Brain pericyte (primary cell): ENCODE measurements at places on chromosomes 1 and 21.

GRCh38 chr1:223202376-223203033 lies 59.5 kb upstream of the TLR5 start:
- no peak for DNase-seq

DNA sequence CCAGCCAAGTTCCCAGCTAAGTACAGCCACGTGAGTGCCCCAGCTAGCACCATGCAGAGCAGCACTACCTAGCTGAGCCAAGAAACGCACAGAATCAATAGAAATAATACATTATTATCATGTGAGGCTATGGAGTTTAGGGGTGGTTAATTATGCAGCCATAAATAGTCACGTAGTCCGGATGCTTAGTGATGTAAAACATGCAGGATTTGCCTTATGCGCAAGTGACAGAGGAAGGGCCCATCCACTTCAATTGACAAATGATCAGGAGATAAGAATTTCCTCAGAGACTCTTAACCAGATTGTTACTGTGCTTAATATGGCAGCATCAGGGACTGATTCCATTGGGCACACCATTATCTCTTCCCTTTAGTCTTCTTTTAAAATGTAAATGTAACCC lies 44.8 kb upstream of the DUSP10 start:
- DNase-seq = no peak

GRCh38 chr1:204130981-204131892 lies 20.6 kb downstream of the ETNK2 start:
- peak; percentile 30 for DNase-seq

DNA sequence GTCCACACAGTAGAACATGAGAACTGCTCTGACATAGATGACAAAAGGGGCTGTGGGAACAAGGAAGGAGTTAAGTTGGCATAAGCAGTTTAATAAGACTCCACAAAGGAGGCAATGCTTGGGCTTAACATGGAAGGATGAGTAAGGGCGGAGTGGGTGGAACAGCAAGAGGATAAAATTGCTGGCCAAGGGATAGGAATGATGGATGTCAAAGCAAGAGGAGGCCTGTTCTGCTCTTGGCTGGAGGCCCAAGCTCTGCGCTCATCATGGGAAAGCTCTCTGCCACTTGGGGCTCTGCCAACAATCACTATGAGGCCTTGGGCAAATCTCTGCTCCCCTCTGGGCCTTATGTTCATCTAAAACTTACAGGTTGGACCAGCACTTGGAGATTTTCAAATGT lies 98.3 kb upstream of the CAMK1G start:
- no peak for DNase-seq

DNA sequence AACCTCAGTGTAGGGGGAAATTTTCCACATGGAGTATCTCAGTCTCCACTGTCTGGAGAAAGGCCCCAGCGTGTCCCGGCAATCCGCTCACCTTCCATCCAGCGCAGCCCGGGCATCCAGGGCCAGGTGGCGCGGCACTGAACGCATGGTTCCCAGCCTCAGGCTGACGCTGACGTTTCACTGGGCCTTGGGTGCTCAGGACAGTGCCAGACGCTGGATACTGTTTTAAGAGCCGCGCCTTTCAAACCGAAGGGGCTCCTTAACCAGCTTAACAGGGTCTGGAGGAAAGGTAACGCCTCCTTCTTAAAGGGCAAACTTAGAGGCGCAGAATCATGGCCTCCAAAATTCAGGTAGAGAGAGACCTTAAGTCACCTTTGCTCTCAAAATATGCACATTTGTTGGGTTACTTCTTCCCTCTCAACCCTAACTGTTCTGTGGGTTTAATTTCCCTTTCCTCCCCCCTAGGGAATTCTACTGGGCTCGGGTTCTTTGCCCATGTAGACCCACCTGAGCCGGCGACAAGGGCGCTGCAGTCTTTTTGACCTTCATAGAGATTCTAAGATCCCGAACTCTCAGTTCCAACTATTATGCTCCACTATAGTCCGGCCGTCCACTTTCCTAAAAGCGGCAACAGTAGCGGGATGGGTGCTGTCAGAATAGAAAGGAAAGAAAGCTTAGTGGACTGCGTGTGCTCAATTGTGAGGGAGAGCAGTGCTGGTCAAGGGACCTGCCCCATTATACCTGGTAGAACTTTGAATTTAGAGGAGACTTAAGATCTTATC lies 3.5 kb upstream of the LHX9 start:
- DNase-seq = no peak

- no peak for DNase-seq
These were observed 8.1 kb downstream of the RHOU start for GRCh38 chr1:228743405-228743804.

DNA sequence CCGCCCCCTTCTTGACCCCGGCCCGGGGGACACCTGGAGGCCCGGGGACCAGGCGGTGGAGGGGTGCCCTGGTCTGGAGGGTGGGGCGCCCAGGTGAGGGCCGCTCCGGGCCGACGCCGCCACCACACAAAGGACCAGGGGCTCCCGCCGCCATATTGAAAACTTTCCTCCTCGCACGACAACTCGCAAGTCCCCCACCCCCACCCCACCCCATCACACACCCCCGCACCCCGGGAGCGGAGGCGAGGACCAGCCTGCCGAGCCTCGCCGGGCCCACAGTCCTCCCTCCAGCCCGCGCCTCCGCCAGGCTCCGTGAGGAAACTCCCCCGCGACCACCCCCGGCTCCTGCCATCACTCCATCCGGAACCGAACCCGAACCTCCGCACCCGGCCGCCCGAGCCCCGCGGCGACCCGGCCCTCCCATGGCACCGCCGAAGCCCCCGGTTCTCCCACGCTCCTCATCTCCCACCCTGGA lies 733 bp downstream of the KDM5B start:
- no peak for DNase-seq

DNA sequence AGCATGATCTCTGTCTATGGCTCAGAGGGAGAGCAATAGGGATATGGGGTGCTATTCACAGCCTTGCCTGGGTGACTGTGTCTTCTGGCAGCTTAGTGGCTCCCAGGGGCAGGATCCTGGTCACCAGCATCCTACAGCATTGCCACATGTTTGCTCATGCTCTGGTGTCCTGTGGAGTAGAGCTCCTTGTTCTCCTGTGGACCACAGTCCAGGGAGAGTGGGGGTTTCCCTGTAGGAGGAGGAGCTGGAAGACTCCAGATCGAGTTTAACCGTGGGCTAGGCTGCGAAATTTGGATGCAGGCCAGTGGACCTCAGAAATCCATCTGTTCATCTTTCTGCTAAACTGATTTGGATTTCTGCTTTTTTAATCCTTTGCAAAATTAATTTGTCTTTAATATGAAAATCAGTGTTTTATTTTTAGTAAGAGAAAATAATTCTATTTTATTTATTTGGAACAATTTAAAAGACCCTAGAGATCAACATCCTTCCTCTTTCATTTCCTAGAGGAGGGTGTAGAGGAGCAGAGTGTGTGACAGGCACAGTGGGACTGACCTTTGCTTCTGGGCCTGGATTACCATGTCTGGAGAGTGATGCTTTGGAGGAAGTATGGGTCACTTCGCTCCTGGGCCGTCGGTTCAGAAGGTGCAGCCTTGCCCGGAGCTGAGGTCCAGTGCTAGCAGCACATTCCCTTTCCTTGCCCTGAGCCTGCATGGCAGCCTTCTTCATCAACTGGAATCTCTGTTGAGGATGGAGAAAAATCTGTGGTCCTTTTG lies 17.4 kb downstream of the ADARB1 start:
- no peak for DNase-seq

DNA sequence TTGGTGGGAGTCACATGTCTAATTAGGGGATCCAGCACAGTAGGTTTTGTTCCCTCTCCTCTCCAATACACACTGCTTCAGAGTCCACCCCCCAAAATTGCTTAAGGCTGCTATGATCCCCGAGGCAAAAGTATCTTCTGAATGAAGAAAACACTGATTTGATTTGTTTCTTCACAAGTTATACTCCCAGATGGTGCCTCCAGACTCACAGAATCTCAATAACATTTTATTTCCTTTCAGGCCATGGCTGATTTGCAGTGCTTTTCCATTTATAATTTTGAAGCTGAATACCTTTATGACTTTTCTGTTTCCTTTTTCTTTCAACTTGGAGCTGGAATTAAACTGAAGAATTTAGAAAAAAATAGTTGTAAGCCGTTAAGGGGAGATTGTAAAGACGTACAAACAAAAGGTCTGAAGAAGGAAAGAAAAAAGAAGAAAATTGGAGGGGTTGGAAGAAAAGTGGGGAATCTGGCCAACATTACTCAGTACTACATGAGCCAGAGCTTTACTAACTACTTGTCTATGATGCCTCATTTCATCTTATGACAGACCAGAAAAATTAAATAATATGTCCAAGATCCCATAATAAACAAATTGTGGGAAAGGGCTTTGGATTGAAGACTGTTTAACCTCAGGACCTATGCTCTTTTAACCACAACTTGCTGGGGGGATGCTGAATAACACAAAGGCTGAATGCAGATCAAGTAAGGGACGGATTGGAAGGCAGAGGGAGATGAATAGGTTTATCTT lies 75.9 kb downstream of the NUF2 start:
- DNase-seq = no peak

GRCh38 chr1:198788561-198789064 lies 149.8 kb downstream of the PTPRC start:
- DNase-seq = no peak

- DNase-seq = no peak
These were observed 37.1 kb upstream of the ARF1 start for GRCh38 chr1:228045405-228045804.

DNA sequence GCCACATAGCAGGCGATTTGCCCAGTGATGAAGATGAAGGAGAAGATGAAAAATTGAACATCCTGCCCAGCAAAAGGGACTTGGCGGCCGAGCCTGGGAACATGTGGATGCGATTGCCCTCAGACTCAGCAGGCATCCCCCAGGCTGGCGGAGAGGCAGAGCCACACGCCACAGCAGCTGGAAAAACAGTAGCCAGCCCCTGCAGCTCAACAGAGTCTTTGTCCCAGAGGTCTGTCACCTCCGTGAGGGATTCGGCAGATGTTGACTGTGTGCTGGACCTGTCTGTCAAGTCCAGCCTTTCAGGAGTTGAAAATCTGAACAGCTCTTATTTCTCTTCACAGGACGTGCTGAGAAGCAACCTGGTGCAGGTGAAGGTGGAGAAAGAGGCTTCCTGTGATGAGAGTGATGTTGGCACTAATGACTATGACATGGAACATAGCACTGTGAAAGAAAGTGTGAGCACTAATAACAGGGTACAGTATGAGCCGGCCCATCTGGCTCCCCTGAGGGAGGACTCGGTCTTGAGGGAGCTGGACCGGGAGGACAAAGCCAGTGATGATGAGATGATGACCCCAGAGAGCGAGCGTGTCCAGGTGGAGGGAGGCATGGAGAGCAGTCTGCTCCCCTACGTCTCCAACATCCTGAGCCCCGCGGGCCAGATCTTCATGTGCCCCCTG lies 3.3 kb downstream of the ZBTB18 start:
- no peak for DNase-seq

- DNase-seq = no peak
These were observed 67.6 kb upstream of the SDC3 start for GRCh38 chr1:30976143-30976542.
